Occipital lobe (tissue), 3 donors: ENCODE measurements at places on chromosomes 2 and 18.

DNA sequence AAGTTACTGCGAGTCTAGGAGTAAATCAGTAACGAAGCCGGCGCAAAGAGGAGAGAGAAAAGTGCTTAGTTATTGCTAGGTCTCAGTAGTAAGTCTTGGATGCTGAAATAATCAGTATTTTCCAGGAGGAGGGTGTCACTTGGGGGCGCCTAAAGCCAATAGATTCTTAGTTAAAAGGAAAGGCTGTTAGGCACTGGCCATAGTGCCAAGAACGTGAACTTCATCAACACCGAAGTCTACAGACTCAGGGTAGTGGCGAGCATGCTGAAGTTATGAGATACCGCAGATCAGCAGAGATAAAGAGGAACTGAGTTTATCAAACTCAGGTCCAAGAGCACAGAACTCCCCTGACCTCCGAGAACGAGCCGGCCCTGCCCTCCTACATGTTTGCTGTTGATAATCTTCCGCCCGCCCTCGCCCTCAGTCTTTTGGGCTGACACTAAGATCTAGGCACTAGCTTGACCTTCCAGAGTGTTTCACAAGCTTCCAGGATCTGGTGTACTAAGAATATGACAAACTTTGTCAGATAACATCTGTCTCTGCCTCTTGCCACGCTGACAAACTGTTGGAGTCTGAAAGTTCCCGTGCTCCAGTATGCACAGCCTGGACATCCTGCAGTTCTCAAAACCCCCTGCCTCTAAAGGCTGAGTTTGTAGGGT, 49.2 kb downstream of the CYB5A start:
- DNase-seq, result no peak

DNA sequence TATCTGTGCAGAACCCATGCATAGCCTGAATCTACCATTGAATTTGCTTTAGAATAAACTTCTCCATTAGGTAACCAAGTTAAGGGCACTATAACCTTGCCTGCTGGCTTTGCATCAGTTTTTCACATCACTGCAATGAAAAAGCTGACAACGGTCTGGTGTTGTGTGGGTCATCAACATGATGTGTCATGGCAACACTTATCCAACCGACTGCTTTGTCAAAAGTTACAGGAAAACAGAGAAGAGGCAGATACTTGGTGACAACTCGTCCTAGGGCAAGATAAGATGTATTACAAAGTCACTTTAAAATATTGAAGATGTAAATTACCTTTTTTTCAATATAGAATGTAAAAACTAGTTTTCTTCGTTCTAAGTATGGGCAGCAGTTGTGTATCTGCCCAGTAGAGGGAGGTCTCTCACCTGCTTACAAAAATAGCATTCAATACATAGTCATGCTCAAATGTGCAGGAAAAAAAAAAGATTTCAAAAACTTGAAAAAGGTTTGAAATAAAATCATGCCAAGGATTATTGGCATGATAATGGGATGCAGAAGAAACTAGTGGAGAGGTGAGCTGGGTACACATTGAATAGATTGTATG, 96.3 kb downstream of the EVA1A start:
- DNase-seq, result no peak

DNA sequence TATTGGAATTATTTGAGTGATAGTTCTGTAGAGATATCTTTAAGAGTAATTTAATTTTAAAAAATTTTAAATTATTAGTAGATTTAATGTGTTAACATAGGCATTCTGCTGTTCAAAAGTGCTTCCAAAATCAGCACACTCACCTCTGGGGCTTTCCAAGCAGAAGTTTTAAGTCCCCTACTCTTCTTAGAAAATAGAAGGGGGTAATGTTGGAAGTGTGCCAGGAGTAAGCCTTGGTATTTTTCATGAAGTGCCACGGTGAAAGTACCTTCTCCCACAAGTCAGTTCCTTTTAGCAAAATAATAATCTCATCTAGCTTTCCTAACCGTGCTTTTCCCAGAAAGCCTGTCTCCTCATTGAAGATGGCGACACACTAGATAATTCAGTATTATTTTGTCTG, 3.9 kb upstream of the TNFRSF11A start:
- no peak for DNase-seq

DNA sequence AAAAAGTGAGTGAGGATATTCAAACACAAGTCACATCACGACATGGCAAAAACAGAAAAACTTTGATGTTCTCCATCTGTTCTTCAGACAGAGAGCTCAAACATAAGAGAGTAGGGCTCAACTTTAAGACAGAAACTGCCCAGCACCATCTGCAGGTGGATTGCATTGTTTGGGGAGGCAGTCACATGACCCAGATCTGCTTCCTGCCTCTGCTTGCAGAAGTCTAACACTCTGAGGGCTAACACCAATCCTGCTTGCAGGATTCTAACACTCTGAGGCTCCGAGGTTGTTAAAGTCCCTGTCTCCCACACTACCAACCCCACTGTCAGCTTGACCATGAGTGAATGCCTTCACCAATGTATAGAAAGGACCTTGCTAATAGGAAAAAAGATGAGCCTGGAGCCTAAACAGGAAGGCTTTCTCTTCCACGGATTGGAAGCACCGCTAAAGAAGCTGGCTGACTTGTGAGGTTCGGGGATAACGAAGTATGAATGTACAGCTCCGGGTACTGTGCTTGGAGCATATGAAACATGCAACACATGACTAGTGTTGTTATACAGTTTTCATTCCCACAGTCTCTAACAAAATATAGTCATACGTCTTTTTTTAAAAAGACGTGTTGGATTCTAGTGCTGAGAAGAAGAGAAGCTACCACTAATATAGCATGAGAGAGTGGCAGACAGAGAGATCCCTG, 176.6 kb upstream of the CREB1 start:
- DNase-seq, result peak; percentile 39

DNA sequence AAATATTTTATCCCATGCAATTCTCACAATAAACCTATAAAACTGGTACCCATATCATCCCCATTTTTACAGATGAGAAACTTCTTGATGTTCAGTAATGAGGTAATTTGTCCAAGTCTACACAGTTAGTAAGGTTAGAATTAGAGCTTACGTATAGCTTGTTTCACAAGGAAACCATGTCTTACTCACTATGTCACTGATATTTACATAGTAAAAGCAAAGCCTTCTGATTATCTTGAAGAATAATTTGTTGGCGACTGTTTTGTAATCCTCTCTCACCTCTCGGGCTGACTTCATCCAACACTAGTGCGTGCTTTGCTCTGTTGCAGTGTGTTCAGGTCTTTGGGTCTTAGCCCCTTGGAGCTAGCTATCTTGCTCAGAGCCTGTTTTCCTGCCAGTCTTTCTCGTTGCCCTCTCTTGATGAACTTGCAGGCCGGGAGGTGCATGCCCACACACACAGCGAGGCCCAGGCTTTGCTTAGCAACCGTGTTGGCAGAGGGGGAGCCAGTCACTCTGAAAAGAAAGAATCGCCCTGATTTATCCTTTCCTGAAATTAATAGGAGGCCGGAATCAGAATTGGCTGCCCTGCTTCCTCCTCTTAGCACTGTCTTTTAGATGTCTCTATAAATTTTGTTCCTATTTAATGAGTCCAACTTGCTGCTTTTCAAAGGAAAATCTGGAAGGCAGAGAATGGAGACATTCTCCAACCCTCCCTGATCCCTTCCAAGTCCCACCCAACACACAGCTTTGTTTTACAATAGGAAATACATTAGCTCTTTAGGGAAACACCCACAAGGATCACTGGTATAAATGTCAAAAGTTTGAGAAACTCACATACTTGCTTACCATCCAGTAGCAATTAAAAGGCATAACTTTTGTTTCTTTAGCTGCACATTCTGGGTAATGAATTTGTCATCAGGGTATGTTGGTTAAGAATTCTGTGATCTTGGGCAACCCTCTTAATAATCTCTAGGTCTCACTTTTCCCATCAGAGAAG, 97.6 kb upstream of the SEC11C start:
- DNase-seq, result peak; percentile 19

DNA sequence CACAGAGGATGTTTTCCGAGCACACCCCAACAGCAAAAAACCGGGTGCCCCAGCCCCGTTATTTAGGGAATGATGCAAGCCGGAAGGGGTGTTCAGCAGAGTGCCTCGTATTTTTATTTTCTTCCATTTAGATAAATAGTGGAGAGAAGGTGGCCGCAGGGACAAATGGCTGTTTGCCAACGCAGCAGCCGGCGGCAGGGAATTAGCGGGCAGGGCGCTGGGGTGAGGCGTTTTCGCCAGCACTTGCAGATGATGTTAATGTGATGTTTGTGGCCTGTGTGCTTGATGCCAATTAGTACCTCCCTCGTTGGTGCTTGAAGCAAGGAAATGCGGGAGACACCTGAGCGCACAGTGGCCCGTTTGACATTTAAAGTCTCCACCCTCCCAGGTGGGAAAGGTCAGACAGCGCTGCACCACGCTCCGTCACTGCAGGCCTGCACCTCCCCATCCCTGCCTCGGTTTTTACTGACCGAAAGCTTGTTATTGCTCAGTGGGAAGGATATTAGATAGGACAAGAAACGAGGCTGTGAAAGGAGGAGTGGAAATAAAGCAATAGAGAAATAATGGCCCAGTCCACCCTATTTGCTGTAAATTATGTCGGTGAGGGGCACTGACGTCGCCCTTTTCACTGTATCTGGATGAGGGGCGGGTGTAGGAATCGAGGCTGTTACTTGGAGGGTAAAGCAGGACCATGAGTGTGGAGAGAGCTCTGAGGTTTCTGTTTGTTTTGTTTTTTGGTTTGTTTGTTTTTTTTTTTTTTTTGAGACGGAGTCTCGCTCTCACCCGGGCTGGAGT, 39.1 kb downstream of the NFATC1 start:
- no peak for DNase-seq

GRCh38 chr18:9946831-9947230, 33.0 kb downstream of the VAPA start:
- DNase-seq, result no peak

- DNase-seq, result no peak
Observed at GRCh38 chr2:169143998-169144397, 74.6 kb downstream of the DHRS9 start.

DNA sequence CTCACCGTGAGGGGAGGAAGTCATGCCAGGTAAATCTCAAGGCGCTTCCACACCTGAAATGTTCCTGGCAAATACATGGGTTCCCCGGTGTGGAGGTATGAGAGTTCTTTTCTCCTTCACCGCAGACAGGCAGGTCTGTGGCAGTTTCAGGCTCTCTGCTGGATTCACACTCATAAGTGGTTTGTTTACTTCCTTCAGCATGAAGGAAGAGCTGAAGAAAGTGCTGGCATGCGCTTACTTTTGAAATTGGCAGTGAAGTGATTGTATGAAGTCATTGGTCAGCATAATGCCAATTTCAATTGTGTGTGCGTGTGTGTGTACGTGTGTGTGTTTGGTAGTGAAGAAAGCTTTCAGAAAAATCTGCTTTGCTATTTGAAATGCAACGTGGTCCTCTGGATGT, 43.4 kb downstream of the RNF144A start:
- no peak for DNase-seq

DNA sequence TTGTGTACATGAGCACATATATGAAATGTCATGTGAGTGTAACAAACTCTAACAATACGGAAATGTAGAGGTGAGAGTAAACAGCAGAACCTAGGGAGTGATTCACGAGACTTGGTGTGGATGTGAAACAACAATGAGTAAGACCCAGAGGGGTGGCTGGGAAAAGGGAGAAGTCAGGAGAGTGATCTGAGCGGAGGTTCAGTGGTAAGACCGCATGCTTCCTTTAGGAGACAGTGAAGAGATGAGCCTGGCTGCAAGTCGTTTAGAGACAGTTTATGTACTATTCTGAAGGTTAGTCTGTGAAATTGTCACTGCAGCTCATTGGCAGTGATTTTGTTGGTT, 150.6 kb downstream of the PRPF40A start:
- no peak for DNase-seq

DNA sequence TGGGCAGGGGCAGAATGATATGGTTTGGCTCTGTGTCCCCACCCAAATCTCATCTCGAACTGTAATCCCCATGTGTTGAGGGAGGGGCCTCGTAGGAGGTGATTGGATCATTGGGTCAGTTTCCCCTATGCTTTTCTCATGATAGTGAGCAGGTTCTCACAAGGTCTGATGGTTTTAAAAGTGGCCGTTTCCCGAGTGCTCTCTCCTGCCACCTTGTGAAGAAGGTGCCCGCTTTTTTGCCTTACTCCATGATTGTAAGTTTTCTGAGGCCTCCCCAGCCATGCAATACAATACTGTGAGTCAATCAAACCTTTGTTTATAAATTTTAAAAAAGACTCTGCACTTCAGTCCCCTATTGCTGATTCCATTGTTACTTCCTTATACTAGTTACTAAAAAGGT, 82.9 kb upstream of the CDKL4 start:
- no peak for DNase-seq

GRCh38 chr2:174083843-174084458, 118.8 kb upstream of the SP3 start:
- DNase-seq, result no peak

- DNase-seq, result no peak
Observed at GRCh38 chr18:34758378-34758948, 48.4 kb downstream of the DTNA start.

- no peak for DNase-seq
Observed at GRCh38 chr2:205948883-205949282, 137.1 kb downstream of the INO80D start.

DNA sequence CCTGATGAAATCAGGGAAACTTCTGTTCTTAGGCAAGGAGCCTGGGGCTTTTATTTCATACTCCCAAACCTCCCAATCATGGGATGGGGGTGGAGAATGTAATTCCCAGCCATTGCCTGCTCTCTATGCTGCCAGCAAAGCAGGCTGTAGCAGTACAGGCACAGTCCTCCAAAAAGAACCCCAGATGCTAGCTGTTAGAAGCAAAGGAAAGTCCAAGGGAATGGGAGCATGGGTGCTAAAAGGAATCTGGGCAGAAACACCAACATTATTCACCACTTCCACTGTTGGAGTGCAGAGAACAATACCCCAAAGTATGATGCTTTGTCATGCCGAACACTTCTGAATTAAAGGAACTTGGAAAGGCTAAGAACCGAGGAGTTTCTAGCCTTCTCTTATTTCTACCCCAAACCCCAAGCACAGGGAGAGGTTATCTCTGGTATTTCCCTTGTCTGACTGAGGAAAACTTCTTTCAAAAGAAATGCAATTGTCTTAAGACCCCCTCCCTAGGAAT, 24.7 kb downstream of the MDH1 start:
- no peak for DNase-seq

DNA sequence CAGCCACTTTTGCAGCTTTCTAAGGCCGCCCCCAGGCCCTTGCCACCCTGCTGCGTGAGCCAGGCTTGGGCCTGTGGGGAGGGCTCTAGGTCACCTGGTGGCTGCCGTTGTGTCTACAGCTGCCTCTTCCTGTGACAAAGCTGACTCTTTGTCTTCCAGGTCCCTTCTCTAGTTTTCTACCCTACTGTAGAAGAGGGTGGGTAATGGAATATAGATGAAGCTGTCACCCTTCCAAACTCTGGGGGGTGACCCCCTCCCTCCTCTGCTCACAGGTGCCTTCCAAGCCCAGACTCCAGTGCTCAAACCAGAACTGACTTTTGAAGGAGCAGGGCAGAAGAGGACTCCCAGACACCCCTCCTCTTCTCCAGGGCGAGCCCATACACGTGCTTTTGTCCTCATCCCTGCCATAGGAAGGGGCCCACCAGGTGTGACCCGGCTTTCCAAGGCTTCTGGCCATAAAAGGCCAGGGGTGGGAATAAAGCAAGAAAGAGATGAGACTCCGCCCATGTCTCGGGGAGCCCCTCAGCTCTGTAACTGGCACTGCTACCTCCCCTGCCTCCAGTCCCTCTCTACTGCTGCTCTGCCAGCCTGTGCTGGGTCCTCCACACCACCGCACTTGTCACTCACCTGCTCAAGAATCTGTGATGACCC, 17.9 kb upstream of the SDC1 start:
- DNase-seq, result no peak

GRCh38 chr2:118766871-118767270, 80.6 kb downstream of the EN1 start:
- no peak for DNase-seq
